CD8-positive, alpha-beta memory T cell (primary cell): ENCODE measurements at places on chromosomes 4 and X. TPM values are rescaled to one million over a fixed set of nuclear protein-coding genes. Genes with fewer than 3 reads are reported as not detected.

Gene TMPRSS11F
- not detected for total RNA-seq

Gene CXXC4
- not detected for total RNA-seq

DNA sequence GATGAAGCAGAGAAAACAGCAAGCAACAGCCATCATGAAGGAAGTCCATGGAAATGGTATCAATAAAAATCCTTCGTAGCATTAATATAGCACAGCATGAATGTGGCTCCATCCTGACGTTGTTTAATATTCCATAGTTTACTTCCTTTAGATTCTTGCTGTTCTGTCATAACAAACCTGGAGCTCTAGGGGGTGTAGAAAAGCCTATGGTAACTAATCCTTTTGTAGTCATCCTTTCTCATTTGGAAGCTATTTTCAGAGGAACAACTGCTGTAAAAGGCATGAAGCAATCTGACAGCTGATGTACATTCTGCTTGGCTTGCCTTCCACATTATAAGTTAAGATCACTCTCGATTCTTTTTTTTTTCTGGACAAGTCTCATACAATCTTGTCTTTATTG lies 914 bp downstream of the MYOZ2 start:
- no peak overlapping the region for H3K27ac ChIP-seq
- DNase-seq, result no peak
- no peaks in the 10 kb centered on the region for H3K36me3 ChIP-seq

- no peak overlapping the region for H3K27ac ChIP-seq
- no peak overlapping the region for H3K4me3 ChIP-seq
- peak; percentile 39 for DNase-seq
- no peaks in the 10 kb centered on the region for H3K36me3 ChIP-seq
These were observed 151.3 kb upstream of the TTC29 start for GRCh38 chr4:147096667-147097604.

DNA sequence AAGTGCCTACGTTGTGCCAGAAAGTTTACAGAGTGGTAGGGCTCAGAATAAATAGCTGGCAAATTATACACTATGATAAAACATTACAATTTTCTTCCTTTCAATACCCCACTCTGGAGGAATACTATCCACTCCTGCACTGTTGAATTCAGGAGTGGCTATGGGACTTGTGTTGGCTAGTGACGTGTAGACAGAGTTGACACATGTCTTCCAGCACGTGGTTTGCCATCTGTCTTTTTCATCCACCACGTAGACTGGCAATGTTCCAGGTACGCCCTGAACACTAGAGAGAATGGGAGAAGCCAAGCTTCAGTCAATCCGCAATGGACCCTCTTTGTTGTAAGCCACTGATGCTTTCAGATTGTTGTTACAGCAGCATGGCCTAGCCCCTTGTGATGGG lies 168.8 kb upstream of the RBPJ start:
- H3K4me1 ChIP-seq, result no peaks in the 10 kb centered on the region
- no peak overlapping the region for H3K27ac ChIP-seq

DNA sequence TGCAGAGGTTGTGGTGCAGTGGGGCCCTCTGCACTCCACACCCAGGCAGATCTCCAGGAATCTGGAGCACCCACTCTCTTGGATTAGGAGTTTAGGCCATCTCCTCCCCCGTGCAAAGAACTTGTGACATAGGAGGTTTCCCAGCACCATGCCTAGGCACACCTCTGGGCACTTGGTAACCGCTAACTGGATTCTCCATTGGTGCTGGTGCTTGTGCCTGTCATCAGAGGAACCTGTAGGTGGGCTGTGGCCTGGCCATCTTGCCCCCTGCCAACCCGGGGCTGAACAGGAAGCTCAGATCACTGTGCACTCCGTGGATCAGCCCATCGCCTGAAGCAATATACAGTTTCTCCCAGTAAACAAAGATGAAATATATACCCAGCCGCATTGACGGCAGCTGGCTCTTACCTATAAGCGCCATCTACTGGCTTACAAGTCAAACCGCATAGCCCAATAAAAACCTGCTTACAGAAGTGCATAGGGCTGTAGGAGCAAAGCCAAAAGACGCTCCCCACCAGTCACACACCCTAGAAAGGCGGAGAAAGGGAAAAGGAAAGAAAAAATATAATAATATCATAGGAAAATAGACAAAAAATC lies 19.1 kb upstream of the TEX13B start:
- peak; percentile 56 for DNase-seq
- H3K27ac ChIP-seq, result no peak overlapping the region
- no peak overlapping the region for H3K4me3 ChIP-seq
- H3K4me1 ChIP-seq, result peaks cover 4% of the 10 kb centered on the region

- no peaks in the 10 kb centered on the region for H3K27me3 ChIP-seq
- DNase-seq, result no peak
- no peaks in the 10 kb centered on the region for H3K36me3 ChIP-seq
- H3K4me1 ChIP-seq, result no peaks in the 10 kb centered on the region
- no peak within 1 kb of the TSS for H3K4me3 ChIP-seq
These were observed at the start of gene AR for GRCh38 chrX:67543818-67544217. Gene AR, plus strand, starts transcription at chrX:67544021. Its CDS starts 1,126 bp downstream, at chrX:67545147.

DNA sequence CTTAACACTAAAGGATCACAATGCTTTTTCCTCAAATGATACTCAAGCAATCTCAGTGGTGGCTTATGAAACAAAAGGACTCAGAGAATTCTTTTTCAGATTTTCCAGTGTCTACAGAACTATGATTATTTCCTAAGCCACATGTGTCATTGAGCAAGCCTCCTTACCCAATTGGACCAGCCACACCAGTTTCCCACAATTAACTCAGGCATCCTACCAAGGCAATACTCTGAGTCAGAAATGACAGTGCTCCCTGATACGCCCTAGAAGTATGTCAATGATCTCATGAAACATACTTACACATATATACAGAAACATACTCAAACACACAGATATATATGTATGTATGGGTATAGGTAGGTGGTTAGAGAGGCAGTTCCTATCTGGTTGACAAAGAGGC lies 4.8 kb downstream of the ADAMTS3 start:
- no peak for DNase-seq
- no peak overlapping the region for H3K27ac ChIP-seq
- H3K4me3 ChIP-seq, result no peak overlapping the region
- H3K36me3 ChIP-seq, result no peaks in the 10 kb centered on the region

DNA sequence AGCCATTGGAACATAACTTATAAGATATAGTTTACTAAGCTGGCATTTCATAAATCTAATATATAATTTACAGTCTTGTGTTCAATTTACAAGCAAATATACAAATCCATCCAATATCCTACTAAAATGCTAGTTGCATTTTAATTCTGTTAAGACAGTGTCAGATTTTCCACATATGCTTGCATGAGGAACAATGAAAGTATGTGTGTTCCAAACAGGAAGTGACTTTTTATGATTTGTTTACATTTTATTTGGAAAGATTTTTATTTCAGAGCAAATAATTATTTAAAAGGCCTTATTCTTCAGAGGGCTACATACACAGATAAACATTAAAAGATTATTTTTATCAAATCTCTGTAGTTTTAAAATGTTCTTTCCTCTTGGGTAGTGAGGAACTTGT lies 130.1 kb downstream of the KLHL34 start:
- no peak overlapping the region for H3K4me3 ChIP-seq
- H3K4me1 ChIP-seq, result no peaks in the 10 kb centered on the region
- no peaks in the 10 kb centered on the region for H3K36me3 ChIP-seq
- no peaks in the 10 kb centered on the region for H3K27me3 ChIP-seq

- H3K36me3 ChIP-seq, result no peaks in the 10 kb centered on the region
- H3K27ac ChIP-seq, result no peak overlapping the region
- H3K4me3 ChIP-seq, result no peak overlapping the region
- no peaks in the 10 kb centered on the region for H3K4me1 ChIP-seq
These were observed 357.2 kb upstream of the FAM241A start for GRCh38 chr4:111788099-111788498.

GRCh38 chrX:115561605-115562479 lies 868 bp downstream of the PLS3 start:
- H3K27me3 ChIP-seq, result no peaks in the 10 kb centered on the region
- no peaks in the 10 kb centered on the region for H3K36me3 ChIP-seq
- no peaks in the 10 kb centered on the region for H3K4me1 ChIP-seq
- no peak overlapping the region for H3K4me3 ChIP-seq

DNA sequence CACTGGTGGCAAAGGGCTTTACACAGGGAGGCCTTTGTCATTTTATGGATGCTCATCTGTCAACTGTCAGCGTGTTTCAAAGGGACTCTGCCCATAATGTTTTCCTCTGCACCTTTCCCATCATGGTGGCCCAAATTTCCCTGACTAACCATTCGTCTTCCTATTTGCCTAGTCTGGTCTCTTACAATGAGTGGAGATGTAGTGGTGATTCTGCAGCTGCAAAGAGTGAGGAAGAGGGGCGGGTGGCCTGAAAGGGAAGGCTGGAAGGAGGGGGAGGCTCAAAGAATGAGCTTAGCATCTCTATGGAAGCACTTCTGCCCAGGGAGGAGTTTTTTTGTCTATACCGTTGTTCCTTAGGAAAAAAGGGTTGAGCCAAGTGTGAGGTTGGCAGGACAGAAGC lies 447.5 kb downstream of the NKX6-1 start:
- no peaks in the 10 kb centered on the region for H3K27me3 ChIP-seq
- no peaks in the 10 kb centered on the region for H3K36me3 ChIP-seq

DNA sequence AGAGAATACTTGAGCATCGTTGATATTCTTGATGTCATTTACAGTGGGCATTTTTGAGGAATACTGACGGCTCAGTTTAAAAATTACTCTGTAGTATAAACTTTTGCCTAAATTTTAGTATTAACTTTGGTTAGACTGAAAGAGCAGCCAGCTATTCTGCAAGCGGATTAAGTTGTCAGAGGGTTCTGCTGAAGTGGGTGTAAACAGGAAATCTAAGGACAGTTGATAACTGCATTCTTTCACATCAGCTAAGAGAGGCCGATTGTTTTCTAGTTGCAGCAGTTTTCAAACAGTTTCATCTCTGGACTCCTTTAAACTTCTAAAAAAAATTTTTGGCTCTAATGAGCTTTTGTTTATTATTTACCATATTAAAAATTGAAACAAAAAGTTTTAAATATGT lies 149.6 kb downstream of the RAPGEF2 start:
- H3K36me3 ChIP-seq, result no peaks in the 10 kb centered on the region
- H3K27ac ChIP-seq, result no peak overlapping the region
- no peak for DNase-seq
- H3K27me3 ChIP-seq, result no peaks in the 10 kb centered on the region
- H3K4me3 ChIP-seq, result no peak overlapping the region

DNA sequence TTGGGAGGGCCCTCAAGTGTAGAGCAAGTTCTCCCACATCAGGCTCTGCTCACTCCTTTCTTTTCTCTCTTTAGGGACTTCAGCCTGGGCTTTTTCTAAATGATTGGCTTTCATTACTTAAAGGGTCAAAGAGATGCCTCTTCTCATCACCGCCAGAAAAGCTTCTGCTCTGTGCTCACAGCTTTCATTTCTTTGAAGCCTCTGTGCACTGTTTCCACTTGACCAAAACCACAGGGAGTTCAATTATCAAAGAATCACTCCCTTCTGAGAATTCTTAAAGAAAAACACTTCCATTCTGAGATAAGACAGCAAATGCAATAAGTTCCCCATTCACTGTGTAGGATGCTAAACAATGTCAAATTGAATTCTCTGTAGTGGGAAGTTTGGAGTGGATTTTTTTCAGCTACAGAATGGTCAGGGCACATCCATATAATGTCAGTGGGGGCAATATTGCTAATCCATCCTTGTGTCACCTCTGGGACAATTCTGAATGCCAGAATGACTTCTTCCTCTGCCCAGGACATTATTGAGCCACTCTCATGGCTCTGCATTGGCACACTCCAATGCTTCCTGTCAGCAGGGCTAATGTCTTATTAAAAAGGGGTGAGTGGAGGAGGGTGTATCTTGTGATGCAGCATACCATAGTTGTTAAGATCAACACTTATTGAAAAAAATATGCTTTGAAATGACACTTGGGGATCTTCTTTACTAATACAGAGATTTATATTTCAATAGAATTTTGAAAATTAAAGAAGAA lies 217.6 kb downstream of the SNCA start:
- no peak overlapping the region for H3K4me3 ChIP-seq
- no peak overlapping the region for H3K27ac ChIP-seq
- H3K4me1 ChIP-seq, result peaks cover 10% of the 10 kb centered on the region
- H3K36me3 ChIP-seq, result no peaks in the 10 kb centered on the region
- no peak for DNase-seq
